ELR (cell line): ENCODE measurements at places on chromosomes 5 and 9.

GRCh38 chr9:132973713-132974112, 4.8 kb upstream of the GFI1B start:
- peak; percentile 52 for DNase-seq

GRCh38 chr9:96599298-96599697, 20.3 kb downstream of the CDC14B start:
- DNase-seq, result no peak

GRCh38 chr9:113742878-113743277, 133.2 kb upstream of the ZNF618 start:
- DNase-seq, result no peak

- DNase-seq, result no peak
These were observed 55.6 kb downstream of the CRB2 start for GRCh38 chr9:123411636-123412035.

DNA sequence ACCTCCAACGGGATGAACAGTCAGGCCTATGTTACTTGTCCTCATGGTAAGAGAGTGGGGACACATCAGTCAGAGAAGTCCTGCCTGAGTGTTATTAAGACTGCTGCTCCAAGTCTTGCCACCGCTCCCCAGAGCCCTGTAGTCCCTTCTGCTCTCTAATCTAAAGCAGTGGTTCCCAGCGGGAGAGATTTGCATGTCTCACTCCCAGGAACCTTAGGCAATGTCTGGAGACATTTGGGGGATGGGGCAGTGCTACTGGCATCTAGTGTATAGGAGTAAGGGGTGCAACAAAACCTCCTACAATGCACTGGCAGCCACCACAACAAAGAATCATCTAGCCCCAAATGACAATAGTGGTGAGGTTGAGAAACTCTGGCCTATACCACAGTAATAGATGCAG, 2.6 kb upstream of the SVEP1 start:
- DNase-seq, result no peak

GRCh38 chr5:59140133-59140532, 557.3 kb downstream of the RAB3C start:
- DNase-seq, result no peak

DNA sequence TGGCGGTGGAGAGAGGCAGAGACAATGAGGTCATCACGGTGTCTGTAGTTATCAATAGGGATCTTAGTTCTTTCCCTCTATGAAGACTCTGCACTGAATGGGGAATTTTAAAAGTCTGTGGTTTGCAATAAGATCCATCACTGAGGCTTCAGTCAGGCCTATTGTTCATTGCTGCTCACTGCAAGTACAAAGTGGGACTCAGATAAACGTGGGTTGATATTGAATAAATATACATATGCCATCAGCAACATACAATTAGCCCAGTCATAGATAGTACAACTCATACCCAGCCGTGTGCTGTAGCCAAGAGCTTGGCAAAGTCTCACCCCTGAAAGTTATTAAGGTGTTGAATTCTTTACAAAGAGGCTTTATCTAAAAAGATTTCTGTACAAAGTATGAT, 88.4 kb downstream of the ENC1 start:
- DNase-seq, result peak; percentile 19

DNA sequence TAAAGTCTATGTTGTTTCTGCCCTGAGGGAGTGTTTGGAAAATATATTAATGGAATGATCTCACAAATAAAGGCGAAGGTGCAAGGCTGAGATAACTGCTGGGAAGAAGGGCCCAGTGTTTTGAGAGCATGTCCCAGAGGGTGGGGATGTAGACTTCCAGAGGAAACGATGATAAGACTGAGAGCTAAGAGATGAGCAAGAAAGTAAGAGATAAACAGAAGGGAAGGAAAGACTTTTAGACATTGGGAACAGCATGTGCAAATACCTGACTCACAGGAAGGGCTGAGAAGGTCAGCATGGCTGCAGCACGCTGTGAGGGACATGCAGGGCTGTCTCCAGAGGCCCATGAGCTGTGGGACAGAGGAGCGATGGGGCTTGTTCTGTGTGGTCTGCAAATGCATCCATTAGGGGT, 19.9 kb upstream of the ADRB2 start:
- DNase-seq, result peak; percentile 39

- DNase-seq, result no peak
These were observed 243.5 kb upstream of the CCNG1 start for GRCh38 chr5:163193886-163194285.

- DNase-seq, result no peak
These were observed 46.6 kb upstream of the GABRP start for GRCh38 chr5:170736966-170737365.

DNA sequence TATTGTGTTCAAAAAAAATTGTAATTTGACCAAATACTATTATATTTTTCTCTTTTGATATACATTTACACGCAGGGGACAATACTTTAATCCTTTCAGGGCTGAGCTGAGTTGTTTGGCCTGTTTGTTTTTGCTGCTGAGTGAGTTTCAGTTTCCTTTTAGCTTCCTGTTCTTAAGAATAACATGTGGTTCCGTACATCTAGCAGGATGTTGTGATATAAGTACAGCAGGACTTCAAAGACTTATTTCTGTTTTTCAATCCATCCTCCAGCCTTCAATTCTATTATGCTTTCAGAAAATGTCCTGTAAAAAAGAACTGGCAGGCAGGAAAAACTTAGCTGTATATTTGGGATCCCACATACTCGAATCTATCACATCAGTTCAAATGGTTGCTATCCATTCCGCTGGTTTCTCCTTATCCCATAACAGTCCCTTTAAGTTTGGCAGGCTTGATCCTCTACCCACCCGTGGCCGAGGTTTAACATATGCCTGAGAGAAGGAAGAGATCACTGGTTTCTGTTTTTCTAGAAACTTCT, 1037.3 kb upstream of the ACO1 start:
- DNase-seq, result no peak

DNA sequence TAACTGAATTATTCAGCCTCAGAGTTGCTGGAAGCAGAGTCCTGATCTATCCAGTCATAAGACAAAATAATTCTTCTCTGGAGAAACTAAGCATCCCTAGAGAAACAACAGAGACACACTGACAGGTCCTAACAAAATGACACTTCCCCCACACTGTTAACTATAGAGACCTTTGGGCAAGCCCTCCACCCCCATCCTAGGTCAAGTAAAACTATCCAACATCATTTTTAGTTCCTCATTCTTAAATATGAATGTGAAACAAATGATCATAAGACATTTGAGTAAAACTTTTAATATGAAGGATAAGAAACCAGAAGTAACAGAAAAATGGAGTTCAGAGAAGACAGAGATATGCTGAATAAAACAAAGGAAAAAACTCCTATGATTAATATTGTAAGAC, 30.9 kb downstream of the CNTLN start:
- no peak for DNase-seq

- peak; percentile 1 for DNase-seq
These were observed 218.4 kb downstream of the ADAMTS6 start for GRCh38 chr5:65263321-65263720.

GRCh38 chr9:34385561-34386230, 9.0 kb upstream of the MYORG start:
- DNase-seq, result no peak

- no peak for DNase-seq
These were observed 20.5 kb upstream of the TTLL11 start for GRCh38 chr9:122113574-122113973.

GRCh38 chr9:108489567-108489966, 366.2 kb downstream of the ACTL7B start:
- DNase-seq, result no peak

GRCh38 chr5:81838307-81838906, 87.5 kb upstream of the SSBP2 start:
- peak; percentile 58 for DNase-seq

GRCh38 chr5:171688696-171689495, 96.7 kb upstream of the SMIM23 start:
- no peak for DNase-seq

DNA sequence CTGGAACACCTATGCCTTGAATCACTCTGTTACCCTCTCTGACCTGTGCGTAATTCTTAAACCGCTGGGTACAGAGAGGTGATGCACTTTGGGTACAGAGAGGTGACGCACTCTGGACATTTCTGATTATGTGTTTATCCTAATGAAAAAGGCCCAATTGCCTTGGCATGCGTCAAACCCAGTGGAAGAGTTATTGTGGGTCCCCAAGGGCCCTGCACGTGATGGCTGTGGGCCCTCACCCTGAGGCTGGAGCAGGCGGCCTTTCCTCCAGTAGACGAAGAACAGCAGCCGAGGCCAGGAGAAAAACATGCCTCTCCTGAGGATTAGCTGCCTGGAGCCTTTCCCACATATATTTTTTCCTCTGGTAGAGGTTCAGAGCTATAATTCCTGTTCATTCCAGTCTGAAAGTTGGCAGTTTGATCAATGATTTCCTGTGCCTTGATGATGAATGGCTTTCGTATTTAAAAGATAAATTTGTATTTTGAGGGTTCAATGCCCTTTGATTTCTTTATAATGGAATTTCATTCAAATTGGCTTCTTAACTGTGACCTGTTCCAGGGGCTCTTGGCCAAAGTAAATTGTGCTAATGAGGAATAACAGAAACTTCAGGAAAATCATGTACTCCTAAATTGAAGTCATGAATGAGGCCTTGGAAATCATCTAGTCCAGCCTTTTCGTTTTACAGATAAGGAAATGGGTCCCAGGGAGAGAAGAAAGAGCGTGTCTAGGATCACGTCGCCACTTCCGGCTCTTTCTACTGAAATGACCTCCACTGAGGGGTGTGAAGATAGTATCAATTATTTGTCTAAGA, 22.8 kb downstream of the ACER2 start:
- no peak for DNase-seq

DNA sequence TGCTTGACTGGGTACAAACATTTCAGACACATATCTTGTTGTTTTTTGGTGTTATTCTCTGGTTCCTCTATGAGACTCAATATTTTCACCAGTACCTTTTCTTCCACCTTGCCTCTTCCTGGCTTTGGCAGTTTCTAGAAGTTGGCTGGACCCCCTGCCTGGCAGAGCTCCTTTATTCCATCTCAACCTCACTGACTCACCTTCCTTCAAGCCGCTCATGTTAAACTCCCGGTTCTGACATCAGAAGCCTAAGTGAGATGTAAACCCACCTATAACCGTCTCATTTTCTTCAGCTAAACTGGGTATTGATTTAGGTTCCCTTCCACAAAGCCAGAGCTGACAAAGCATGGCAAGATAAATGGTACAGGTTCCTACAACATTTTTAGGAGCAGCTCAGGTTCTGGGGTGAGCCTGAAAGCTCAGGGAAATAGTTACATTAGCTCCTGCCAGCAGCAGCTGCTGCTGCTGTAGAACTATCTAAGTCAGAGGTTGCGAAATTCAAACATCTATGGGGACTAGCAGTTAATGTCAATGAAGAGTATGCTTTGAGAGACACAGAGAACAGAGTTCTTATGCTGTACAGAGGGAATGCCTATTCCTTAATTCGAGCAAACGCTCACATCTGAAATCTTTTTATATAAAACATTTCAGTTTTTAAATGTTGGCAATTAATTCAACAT, 197.1 kb upstream of the NR3C1 start:
- DNase-seq, result no peak

- no peak for DNase-seq
These were observed 19.7 kb downstream of the STK10 start for GRCh38 chr5:172168311-172168710.

GRCh38 chr5:137581776-137582175, 82.7 kb upstream of the SPOCK1 start:
- no peak for DNase-seq

GRCh38 chr9:109912726-109913460, 132.9 kb downstream of the PALM2AKAP2 start:
- peak; percentile 48 for DNase-seq

GRCh38 chr5:108168915-108169314, 213.0 kb downstream of the FBXL17 start:
- no peak for DNase-seq

GRCh38 chr5:154285661-154286408, 95.3 kb downstream of the GALNT10 start:
- DNase-seq, result peak; percentile 77

DNA sequence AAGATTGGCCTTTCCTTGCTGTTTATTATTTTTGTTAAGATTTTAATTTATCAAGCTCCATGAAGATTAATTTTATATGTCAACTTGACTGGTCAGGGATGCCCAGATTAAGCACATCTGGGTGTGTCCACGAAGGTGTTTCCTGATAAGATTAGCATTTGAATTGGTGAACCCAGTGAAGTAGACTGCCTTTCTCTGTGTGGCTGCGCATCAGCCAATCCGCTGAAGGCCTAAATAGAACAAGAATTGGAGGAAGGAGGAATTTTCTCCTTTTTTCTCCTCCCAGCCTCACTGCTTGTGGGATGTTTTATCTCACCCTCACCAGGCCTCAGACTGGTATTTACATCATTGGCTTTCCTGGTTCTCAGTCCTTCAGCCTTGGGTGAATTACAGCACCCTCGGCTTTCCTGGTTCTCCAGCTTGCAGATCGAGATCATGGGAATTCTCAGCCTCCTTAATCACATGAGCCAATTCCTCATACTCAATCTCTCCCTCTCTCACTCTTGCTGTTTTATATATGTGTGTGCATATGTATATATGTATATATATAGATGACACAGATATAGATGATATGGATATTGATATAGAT, 135.4 kb upstream of the SPEF2 start:
- no peak for DNase-seq

GRCh38 chr5:157343842-157344790, 78.2 kb downstream of the CYFIP2 start:
- DNase-seq, result no peak

DNA sequence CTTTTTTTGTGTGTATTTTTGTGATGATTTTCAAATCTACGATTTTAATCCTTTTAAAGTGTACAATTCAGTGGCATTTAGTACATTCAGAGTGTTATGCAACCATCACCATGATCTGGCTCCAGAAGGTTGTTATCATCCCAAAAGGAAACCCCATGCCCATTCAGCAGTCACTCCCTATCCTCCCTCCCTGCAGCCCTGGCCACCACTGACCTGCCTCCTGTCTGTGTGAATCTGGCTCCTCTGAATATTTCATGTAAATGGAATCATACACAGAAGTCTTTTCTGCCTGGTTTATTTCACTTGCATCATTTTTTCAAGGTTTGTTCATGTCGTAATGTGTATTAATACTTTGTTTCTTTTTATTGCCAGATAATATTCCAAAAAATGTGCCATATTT, 32.5 kb downstream of the HABP4 start:
- DNase-seq, result no peak
